ENCODE measurements at places on chromosomes 2 and 18.

DNA sequence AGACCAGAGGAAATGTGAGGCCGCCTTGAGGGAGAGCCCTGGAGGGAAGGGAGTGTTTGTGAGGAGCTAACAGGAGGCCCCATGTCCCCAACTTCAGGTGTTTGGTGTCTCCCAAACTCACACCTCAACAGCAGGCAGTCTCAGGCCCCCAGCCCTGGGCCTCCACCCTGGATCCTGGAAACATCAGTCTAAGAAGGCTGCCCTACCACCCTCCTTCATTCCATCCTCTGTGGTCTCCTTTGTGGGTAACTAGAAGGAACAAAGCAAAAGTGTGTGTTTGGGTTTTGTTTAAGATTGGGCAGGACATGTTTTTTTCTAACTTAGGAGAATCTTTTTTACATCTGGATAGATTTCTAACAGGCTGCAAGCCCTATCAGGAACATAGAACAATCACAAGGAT lies 404.3 kb downstream of the BCL11A start:
- DNase-seq = no peak

- DNase-seq = no peak
These were observed 44.6 kb upstream of the RAPH1 start for GRCh38 chr2:203579730-203580129.

DNA sequence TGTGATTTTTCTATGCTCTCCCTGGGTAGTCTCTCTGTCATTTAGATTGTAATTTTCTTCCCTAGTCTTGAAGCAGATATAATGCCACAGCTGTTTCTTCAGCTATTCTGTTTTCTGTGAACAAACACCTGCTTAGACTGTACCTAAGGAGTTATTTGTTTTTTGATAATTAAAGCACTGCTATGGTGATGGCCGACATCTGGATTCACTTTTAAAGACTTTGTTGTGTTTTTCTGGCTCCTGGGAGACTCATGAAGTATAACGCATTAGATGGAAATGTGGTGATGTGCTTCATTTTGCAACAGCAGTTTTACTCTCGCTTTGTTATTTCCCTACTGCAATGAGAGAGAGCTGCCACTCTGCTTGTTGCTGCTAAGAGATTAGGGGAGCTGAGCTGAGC lies 15.7 kb upstream of the C2orf69 start:
- DNase-seq = no peak

GRCh38 chr2:226782092-226782713 lies 17.4 kb downstream of the IRS1 start:
- no peak for DNase-seq

DNA sequence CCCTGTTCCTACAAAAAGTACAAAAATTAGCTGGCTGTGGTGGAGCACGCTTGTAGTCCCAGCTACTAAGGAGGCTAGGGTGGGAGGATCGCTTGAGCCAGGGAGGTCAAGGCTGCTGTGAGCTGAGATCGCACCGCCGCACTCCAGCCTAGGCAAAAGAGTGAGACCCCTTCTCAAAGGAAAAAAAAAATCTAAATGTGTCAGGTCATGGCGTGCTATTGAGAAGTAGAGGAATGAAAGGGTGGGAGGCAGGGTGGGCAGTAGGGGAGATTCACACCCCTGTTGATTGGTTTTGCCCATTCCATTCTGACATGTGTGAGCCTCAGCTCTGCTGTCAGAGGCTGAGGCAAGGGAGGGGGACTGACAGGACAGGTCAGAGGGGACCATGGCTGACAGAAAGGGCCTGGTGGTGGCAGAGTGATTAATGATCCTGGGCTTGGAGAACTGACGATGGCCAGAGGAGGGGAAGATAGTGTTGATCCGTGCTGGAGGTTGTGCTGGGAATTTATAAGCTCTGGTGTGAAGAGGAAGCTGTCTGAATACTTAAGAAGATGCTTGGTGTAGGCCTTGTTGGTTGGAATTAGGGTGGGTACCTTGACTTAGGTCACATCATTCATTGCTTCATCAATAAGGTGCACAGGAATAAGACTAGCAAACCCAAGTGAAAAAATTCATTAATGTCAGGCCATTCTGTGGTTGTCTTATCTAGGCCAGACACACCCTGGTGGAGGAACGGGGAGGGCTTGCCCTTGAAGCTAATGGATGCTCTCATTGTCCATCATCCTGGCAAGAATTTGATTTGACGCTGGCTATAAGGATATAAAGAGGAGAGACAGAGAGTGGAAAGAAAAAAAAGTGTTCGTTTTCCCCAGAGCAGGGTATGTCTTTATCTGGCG lies 19.1 kb upstream of the SMARCAL1 start:
- DNase-seq = no peak

DNA sequence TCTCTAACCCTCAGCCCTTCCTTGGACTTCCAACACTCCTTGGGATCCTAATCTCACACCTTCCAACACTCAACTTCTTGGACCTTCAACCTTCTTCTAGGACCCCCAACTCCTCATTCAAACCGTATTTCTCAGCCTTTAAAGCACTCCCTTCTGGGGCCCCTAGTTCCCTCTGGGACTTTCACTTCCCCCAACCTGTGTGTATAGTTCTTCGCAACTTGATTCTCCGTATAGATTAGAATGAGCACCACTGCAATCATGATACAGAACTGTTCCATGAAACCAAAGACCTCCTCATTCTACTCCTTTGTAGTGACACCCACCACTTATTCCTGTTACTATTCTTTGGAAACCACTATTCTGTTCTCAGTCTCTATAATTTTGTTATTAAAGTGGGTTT lies 62.0 kb upstream of the NFU1 start:
- no peak for DNase-seq

GRCh38 chr2:18251486-18251885 lies 309.0 kb downstream of the RDH14 start:
- no peak for DNase-seq

DNA sequence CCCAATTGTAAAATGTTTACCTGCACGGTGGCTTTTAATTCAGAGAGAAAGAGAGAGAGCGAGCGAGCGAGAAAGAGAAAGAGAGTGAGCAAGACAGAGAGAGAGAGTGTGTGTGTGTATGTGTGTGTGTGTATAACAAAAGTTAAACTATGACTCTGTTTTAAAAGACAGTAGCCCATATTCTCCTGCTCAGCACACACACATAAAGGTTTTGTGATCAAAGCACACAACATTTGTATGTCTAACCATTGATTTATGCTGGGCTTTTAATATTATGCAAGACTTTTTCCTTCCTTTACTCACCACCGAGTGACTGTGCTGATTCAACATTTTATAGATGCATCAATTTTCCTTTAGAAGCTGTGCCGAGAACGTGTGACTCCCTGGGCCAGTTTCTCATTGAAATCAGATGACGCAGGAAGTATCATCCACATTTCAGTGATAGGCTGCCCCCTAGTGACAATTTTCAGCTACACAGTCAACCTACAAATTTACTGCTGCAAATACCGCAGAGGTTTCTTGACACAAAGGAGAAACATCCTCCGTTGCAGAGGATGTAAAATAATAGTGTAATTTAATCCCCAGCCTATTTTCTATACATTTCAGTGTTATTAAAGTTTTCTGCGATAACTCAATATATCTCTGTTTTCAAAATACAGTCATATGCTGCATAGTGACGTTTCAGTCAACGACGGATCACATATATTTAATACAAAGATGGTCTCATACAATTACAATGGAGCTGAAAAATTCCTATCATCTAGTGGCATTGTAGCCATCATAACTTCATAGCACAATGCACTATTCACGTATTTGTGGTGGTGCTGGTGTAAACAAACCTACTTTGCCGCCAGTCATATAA lies 165.9 kb upstream of the TANK start:
- peak; percentile 33 for DNase-seq

GRCh38 chr18:78673516-78674321 lies 305.9 kb upstream of the SALL3 start:
- DNase-seq = no peak

- DNase-seq = no peak
These were observed 7.3 kb downstream of the RPS27A start for GRCh38 chr2:55239656-55240222.

GRCh38 chr2:11248-11941 lies 34.9 kb downstream of the FAM110C start:
- DNase-seq = no peak

GRCh38 chr18:79852561-79853302 lies 55.0 kb downstream of the KCNG2 start:
- DNase-seq = no peak

- DNase-seq = no peak
These were observed 74.5 kb downstream of the AP1S3 start for GRCh38 chr2:223762853-223763252.

DNA sequence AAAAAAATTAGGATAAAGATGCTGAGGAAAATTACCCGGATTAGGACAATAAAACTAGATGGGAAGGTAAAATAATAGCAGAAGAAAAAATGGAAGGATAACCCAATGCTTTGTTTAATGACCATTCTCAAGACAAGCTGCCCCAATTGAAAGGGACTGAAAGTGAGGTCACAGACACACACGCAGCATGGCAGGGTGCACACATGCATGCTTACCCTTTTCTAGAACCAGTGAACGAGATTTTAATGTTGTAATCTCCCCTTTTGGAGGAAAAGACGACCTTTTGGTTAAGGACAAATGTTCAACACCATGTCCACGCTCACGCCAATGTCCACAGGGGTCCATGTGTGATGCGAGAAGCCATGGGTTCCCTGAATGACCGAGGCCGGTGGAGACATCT lies 70.9 kb downstream of the DDX1 start:
- no peak for DNase-seq

DNA sequence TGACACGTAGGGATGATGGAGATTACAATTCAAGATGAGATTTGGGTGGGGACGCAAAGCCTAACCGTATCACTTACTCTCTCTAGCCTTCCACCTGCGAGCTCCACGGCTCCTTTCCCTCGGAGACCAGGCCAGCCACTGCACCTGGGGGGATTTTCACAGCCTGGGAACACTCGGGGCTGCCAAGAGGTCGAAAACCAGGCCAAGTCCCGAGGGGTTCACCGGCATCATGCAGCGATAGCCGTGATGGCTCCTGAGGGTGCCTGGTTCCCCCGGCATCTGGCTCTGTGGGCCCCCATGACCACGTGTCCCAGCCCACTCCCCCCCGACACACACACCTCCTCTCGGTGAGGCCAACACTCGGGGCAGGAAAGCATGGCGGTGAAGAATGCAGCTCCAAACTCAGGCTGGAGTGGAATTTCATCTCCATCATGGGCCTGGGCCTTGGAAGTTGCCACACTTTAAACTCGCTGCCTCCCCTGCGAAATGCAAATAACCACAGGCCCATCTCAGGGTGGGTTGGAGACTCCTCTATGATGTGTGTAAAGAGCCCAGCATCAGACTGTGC lies 32.6 kb downstream of the ADCY3 start:
- DNase-seq = no peak

- DNase-seq = no peak
These were observed 3.0 kb upstream of the FOSL2 start for GRCh38 chr2:28389399-28390240.

DNA sequence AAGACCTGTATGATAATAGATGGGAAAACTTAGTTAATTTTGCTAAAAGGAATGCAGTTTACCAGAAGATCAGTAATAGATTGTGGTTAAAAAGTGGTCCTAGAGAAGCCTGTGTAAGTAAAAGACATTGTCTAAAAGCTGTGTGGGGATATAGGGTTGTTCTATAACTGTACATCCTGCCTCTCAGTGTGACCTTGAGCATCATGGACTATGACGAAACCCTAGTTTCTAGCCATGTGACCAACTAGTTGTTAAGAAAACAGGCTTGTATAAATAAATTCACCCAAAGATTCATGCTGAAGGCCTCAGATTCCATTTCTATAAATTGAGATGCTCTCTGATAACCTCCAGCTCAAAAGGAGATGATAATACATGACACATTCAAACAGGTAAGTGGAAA lies 160.7 kb downstream of the IKZF2 start:
- no peak for DNase-seq

All from HS-27A (cell line).